Fibroblast of skin of abdomen (primary cell): ENCODE measurements at places on chromosomes 6 and 20.

- no peak for DNase-seq
These were observed 19.0 kb downstream of the CEP85L start for GRCh38 chr6:118632359-118632758.

- DNase-seq: no peak
These were observed 136.7 kb upstream of the EEF1E1 start for GRCh38 chr6:8238773-8239683.

DNA sequence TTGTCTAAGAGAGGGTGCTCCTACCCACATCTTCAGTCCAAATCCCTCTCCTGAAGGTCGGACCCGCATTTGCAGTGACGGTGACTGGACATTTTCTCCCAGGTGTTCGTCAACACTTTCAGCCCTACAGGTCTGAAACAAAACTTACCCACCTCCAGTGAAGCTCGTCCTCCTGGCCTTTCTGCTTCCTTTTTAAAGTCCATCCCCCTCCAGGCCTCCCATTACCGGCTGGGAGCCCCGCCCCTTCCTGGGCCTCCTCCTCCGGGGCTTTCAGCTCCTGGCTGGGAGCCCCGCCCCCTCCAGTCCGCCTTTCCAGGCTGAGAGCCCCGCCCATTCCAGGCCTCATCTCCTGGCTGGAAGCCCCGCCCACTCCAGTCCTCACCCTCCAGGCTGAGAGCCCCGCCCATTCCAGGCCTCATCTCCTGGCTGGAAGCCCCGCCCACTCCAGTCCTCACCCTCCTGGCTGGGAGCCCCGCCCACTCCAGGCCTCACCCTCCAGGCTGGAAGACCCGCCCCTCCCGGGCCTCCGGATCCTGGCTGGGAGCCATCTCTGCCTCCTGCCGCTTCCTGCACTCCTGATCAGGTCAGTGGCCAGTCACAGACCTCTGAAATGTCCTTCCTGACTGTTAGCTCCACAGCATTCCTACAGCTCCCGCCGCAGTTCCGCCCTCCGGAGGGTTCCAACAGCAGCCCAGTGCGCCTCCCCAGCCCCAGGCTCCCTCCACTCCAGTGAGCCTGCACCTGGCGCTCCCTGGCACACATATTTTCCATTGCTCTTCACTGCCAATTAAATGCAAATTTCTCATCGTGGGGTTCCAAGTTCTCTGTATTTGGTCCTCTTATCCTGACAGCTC is 98.5 kb downstream of the LY86 start:
- no peak for DNase-seq

DNA sequence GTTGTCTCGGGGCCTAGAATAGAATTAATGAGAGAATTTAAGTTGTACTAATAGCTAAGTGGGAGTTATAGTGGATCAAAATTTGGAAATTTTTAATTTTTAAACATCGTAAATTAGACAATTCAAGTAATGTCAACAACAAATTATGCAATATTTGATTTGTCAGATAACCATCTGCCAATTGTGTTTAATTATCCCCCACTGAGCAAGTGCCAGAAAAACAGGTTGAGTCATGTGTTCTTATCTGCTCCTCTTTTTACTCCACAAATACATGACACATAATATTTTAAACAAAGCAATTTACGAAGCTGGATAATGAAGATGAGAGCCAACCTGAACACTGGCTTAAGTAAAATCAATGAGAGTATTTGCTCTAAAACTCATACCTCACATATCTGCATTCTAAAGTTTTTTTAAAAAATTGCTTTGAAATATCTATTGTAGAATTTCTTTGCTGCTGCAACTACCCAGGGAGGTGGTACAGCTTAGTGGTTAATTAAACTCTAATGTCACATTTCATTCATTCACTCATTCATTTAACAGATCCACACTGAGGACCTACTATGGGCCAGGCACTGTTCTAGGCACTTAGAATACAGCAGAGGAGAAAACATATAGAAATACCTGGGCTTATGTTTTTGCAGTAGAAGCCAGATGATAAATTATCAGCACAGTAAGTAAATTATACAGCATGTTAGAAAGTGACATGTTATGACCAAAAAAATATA is 57.1 kb upstream of the MAP7 start:
- DNase-seq: no peak

DNA sequence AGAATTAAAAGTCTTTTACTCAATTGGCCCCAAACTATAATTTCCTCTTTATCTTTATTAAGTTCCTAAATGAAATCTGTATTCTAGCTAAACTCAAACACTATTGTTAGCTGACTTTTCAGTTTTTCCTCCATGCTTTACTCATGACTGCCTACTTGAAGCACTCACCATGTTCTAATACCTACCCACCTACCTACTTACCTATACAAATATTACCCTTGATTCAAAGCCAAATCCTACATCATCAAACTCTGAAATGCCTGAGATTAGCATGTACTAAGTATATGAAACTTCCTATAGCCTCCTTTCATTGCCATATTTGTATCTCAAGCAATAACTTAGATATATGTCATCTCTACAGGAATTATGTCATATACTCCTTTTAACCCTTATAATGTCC is 259.7 kb downstream of the HDGFL1 start:
- DNase-seq: no peak

DNA sequence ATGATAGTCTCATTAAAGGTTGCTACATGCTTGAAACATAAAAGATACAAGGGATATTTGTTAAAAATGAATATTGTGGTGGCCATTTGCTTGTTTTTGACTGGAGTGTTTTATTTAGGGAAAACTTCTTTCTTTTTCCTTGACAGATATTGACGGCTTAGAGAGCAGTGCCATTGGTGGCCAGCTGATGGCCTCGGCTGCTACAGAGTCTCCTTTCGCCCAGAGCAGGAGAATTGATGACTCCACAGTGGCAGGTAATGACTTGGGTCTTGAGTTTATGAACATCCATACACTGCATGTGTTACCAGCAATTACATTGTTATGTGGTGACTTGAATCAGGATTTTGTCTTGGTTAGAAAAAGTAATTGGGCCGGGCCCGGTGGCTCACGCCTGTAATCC is 67.5 kb upstream of the PBOV1 start:
- no peak for DNase-seq

DNA sequence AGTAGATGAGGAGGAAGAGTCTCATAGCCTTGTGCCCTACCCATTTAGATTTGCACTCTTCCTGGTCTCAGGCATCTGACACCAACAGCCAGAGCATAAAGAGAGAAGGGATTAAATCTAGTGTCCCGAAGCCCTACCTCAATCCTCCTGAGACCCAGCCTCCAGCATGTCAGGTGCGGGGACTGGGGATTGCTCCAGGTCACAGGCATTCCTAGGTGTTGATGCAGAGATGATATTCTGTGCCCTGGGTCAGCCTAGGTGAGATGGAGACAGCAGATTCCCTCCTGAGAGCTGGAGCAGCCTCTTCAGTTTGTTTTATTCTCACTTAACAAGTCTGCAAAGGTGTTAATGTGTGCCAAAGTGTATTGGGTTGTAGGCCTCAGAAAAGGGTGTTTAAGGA is 89.8 kb downstream of the ANKRD6 start:
- DNase-seq: no peak

DNA sequence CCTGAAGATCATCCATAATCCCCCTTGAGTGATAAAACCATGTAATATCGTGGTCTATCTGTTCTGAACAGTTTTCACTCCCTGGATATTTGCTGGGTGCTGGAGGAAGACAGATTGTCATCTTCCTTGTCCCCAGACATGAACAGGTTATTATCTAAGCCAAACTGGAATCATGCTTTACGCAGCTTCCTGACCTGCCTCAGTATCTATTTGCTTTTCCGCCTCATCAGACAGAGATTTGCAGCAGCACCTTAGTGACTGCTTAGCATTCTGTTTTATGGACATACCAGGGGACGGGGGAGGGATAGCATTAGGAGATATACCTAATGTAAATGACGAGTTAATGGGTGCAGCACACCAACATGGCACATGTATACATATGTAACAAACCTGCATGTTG is 124.6 kb downstream of the SLC23A2 start:
- DNase-seq: no peak

DNA sequence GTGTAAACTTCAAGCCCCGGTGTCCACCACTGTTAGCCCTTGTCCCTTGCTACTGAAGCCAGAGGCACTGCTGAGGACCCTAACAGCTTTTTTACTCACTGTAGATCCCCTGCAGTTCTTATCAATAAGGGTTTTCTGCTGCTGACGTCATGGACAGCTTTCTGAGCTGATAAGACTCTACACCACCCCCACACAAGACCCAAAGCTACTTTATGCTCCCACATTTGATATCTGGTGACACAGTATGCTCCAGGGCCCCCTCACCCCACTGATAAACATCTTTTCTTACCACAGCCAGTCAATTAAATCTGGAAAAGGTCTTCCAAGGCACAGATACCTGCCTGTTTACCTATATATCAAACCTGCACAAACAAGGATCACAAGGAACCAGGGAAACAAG is 65.3 kb downstream of the NUS1 start:
- no peak for DNase-seq

DNA sequence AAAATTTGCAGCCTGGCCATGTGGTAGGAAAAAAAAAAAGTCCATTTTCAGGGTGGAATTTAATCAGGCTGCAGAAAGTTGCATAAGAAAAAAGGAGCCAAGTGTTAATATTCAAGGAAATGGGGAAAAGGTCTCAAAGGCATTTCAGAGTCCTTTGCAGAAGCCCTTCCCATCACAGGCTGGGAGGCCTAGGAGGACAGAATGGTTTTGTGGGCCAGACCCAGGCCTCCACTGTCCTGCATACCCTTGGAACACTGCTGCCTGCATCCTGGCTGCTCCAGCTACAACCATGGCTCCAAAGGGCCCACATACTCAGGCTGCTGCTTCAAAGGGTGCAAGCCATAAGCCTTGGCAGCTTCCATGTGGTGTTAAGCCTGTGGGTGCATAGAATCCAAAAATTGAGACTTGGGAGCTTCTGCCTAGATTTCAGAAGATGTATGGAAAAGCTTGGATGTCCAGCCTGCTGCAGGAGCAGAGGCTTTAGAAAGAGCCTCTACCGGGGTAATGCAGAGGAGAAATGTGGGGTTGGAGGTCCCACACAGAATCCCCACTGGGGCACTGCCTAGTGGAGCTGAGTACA is 239.0 kb upstream of the STXBP5 start:
- DNase-seq: no peak

GRCh38 chr6:88562353-88563276 is 396.5 kb upstream of the CNR1 start:
- DNase-seq: no peak

DNA sequence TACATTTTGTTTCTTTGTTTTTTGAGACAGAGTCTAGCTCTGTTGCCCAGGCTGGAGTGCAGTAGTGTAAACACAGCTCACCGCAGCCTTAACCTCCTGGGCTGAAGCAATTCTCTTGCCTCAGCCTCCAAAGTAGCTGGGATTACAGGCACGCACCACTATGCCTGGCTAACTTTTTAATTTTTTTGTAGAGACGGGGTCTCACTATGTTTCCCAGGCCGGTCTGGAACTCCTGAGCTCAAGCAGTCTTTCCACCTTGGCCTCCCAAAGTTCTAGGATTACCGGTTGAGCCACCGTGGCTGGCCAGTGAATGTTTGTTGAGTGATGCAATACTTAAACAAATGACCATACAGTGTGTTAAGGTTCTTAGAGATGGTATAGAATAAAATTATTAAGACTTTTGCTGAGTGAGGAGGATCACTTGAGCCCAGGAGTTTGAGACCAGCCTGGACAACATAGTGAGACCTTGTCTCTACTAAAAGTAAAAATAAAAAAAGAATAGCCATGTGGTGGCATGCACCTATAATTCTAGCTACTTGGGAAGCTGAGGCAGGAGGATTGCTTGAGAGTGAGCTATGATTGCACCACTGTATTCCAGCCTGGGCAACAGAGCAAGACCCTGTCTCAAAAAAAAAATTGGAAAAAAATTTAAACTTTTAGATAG is 13.4 kb downstream of the CEP250 start:
- DNase-seq: no peak

DNA sequence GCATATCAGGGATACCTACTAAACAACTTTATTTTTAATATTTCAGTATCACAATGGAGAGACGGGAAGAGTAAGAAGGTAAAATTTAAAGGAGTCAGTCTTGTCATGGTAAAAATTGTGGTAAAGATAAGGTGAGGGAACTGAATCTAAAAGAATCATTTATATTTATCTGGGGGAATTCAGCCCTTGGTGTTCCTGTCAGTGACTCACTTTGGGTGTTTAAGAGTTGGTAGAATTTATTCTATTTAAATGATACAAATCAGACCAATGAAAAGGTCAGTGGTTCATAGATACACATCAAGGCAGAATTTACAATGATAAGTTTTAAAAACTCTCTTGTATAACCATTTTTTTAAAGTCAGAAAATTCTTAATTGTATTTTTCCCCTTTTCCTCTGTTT is 164.4 kb downstream of the CDKAL1 start:
- DNase-seq: no peak

GRCh38 chr20:46695892-46696291 is 6.6 kb upstream of the TP53RK start:
- peak; percentile 48 for DNase-seq

DNA sequence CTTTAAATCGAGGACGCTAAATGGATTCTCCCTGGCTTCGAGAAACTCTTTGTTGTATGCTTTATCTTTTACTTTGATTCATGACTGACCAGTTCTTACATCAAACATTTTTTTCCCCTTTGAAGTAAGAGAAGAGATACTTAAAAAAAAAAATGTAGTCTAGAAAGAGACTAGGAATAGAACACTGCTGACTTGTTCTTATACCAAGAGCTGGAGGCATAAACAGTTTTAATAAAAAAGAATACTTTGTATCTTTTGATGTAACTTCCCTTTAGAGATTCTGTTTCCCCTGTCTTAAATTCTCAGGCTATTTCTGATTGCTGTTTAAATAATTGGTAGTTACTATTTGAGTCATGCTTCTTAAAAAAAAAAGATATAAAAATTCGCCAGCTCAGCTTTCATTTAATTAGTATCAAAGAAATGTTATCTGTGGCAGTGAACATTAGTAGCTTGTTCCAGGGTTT is 4.8 kb downstream of the ASXL1 start:
- no peak for DNase-seq

- no peak for DNase-seq
These were observed 150.7 kb downstream of the PDSS2 start for GRCh38 chr6:107308677-107309076.

- DNase-seq: no peak
These were observed 136.8 kb upstream of the RPS6KA2 start for GRCh38 chr6:166763606-166764472.

DNA sequence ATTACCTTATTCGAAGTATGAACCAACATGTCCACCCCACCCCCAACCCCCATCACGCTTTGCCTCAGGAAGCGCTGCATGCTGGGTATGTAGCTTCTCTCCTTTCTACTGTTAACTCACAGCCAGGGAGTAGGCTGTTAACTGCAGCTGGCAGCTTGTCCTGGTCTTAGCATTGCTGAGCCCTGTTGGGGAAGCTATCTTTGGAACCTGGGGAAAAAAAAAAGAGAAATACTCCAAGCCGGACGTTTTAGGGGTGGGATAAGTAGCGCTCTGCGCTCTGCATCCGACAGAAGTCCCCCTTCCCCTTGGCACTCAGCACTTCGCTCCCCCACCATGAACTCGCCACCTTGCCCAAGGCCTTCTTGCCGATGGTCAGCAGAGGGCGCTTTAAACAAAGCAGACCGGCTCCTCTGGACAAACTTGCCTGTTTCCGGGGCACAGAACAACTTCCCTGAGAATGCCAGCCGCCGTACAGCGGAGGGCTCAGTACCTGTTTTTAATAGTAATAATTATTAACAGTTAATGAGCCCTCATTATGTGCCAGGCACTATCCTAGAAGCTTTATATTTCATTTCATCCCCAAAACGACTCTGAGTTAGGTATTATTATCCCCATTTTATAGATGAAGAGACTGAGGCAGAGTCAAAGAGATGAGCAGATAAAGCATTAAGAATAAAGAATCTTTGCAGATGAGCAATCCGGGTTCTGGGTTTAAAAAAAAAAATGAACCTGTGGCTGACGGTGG is 35.2 kb upstream of the MDFI start:
- peak; percentile 83 for DNase-seq
